Stimulated activated CD8-positive, alpha-beta memory T cell treated with anti-CD3 and anti-CD28 coated beads, Interleukin-7, amount 100 ng/mL, for 1 hour (primary cell): ENCODE measurements at places on chromosomes 1 and 21.

DNA sequence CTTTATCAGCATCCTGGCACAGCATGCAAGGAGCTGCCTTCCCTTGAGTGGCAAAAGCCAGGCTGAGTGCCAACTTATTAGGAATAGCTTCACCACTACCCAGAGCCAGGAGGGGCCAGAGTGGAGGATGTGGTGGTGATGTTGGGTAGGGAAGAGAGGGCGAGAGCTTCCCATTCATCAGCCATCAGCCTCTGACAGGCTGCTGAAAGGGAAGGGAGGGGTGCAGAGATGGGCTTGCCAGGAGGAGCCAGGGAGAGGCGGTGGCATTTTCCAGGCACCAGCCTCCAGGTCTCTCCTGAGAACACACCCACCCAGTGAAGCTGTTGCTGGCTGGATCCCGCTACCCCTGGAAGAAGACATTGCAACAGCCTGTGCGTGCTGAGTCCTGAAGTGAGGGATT is 168.5 kb downstream of the ACTL8 start:
- no peak for DNase-seq

- DNase-seq, result no peak
Observed at GRCh38 chr1:35702508-35702907, 16.2 kb downstream of the C1orf216 start.

GRCh38 chr1:21687081-21687529 is 17.9 kb upstream of the RAP1GAP start:
- no peak for DNase-seq

DNA sequence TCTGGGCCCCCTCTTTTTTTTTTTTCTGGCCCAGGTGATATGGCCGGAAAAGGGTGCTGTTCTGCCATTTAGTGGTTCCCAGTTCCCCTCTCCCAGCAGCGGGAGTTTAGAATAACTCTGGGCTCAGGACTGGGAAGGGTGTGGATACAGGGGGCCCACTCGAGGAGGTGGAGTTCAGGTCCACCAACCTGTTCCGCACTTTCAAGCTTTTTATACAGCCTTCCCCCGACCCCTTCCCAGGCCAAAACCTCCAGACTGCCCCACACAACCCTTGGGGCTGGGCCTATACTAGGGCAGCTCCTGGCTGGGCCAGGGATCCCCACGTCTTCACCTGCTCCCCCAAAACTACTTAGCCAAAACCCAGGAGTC is 402 bp downstream of the PLEKHG5 start:
- no peak for DNase-seq

DNA sequence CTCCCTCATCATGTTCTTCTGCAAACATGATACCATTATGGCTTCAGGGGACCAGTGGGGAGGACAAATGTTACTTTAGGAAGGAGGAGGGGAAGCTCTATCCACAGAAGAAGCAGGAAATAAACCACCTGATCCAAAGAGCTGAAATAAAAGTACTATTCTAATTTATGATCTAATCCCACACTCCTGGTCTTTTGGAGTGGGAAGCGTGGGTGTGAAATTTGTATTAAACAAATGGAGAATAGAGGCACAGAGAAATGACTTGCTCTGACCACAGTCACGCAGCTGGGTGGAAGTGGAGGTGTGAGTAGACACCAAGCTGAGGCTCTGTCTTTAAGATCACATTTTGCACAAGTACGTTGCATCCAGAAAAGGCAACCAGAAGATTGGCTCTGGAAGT is 14.5 kb upstream of the STUM start:
- DNase-seq, result no peak

- no peak for DNase-seq
Observed at GRCh38 chr1:171122893-171123292, 32.2 kb downstream of the FMO3 start.

DNA sequence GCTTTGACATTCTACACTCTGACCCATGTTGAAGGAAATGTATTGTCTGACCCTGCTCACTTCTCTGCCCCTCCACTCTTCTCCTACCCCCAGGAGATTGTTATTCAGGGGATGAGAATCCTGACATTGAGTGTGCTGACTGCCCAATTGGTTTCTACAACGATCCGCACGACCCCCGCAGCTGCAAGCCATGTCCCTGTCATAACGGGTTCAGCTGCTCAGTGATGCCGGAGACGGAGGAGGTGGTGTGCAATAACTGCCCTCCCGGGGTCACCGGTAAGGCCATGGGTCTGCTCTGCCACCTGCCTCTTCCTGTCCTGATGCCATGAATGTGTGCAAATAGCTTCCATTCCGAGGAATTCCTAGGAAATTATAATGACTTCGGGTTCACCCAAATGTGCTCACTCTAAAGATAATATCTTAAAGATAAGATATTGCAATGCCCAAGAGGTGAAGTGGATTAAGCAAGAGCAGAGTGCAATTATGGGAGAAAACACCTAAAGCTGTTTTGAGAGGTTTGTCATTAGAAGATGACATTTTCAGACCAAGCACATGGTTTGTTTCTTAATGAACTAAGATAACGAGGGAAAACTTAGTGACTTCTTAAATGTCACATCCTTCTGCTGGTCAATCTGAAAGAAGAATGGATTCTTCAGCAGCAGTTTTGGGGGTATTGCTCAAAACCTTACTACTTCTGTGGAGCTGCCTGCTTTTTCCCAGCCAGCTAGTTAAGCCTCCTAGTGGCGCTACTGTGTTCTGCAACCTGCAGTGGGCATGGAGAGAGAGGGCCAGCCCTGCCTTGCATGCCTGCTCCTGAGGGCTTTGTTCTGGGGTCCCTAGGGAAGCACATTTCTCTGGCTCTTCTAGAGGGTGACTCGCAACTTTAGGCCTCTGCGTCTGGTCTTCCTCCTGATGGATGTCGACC is 41.6 kb downstream of the LAMC2 start:
- no peak for DNase-seq

DNA sequence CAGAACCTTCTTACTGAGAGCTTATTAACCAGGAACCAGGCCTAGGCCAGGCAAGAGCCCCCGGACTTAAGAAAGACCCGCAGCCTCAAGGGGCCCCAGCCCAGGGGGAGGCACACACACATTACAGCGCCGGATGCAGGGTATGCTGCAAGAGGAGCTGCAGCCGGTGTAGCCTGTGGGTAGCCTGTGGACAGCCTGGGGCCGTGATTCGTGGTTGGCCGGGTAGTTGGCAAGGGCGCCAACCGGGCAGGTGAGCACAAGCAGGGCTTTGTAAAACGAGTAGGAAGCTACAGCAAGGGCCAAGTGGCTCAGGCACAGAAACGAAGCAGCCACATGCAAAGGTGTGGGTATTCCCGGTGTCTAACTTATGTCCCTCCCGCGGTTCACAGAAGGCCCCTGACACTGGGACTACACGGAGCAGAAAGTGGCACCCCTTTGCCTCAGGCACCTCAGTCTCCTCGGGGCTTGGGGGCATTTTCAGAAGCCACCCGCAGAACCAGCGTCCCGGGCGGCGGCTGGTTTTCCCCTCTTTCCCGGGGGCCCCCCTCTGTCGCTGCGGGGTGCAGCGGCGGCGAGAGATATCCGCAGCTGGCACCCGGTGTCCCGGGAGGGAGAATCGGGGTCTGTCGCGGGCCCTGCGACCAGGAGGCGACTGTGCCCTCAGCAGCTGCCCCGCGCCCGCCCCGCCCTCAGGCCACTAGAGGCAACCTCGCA is 40.8 kb downstream of the KIAA1614 start:
- DNase-seq, result no peak

- no peak for DNase-seq
Observed at GRCh38 chr1:33762109-33762830, 101.6 kb upstream of the HMGB4 start.

DNA sequence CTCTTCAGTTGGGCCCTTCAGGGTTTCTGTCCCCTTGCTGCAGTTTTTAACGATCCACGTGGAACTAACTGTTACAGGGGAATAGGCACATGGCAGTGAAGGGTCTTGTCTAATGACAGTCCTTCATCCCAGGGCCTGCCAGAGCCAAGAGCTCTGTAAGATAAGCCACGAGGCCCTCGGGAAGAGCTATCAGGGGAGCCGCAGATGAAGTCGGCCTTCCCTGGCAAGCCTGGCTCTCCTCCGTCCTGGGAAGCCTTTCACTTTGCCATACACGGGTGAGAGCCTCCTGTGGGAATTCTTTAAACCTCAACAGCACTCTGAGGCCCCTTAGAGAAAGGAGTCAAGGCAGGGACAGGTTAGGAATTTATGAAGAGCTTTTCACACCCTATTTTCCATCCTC is 29.0 kb downstream of the ACP6 start:
- DNase-seq, result no peak

DNA sequence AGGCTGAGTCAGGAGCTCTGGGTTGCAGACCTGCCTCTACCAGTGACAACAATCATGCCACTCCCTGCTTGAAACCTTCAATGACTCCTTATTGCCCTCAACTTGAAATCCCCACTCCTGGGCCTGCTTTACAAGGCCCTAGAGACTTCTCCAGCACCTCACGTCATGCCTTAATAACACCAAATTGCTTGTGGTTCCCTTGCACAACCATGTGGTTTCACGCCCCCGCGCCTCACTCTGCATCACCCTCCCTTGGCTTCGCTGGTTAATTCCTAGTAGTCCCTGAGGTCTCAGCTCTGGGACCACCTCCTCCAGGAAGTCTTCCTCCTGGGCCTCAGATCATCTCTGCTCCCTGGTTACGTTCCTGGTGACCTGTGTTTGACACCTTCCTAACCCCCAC is 33.0 kb downstream of the EPHA2 start:
- peak; percentile 18 for DNase-seq

DNA sequence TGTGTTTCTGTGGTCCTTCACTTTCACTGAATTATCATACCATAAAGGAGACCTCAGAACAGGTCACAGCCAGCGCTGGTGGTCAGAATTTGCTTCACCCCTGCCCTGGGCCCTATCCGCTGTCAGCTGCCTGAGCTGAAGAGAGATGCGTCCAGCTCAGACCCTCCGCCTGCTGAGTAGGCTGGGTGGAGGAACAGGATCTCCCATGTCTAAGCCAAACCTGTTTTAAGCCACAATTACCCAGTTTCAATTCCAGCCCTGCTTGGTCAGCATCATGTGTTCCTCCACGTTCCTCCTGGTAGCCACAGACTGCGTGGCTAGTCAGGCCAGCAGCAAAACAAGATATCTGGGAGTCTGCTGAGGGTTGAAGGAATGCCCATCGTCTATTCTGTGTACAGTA is 13.5 kb upstream of the BGLAP start:
- DNase-seq, result no peak

- DNase-seq, result no peak
Observed at GRCh38 chr1:69455718-69456117, 112.0 kb upstream of the LRRC7 start.

GRCh38 chr1:245179706-245180105 is 24.9 kb downstream of the KIF26B start:
- DNase-seq, result no peak

DNA sequence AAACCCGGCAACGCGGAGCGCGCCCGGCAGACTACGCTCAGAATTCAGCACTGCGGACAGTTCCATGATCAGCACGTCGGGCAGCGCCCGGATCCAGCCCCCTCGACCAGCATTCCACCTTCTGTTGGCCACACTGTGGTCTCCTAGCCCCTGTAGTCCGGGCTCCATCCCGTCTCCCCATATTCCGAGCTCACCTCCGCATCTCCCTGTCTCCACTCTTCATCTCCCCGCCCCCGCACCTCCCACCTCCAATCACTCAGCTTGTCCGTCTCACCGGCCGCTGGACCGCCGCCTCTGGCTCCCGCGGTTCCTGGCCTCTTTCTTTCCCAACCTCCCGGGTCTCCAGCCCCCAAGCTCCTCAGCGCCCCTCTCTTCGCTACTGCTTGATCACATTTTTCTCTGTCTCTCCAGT is 500 bp downstream of the EPHA10 start:
- DNase-seq, result no peak

GRCh38 chr1:155940993-155941844 is at the start of gene RXFP4:
Gene RXFP4 (plus strand): TSS chr1:155941638. CDS start chr1:155941710, 72 bp downstream.
- no peak for DNase-seq

DNA sequence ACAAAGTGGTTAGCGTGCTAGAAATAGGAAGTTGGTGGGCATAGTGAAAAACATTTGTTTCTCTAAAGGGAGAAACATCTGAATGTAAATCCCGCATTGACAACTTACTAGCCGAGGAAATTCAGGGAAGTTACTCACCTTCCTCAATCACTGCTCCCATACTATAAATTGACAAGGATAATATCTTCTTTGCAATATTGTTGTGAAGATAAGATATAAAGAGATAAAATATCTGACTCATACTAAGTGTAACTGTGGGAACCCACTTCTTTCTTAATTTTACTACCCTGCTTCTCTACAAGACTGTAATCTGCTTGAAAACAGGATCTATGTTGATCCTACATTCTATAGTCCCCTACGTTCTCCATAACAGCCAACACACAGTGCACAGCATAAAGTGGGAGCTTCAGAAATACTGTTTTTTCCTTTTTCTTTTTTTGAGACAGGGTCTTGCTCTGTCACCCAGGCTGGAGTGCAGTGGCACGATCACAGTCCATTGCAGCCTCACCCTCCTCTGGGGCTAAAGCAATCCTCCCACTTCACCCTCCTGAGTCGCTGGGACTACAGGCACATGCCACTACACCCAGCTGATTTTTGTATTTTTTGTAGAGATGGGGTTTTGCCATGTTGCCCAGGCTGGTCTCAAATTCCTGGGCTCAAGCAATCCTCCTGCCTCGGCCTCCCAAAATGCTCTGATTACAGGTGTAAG is 57.4 kb upstream of the C1orf21 start:
- DNase-seq, result no peak

DNA sequence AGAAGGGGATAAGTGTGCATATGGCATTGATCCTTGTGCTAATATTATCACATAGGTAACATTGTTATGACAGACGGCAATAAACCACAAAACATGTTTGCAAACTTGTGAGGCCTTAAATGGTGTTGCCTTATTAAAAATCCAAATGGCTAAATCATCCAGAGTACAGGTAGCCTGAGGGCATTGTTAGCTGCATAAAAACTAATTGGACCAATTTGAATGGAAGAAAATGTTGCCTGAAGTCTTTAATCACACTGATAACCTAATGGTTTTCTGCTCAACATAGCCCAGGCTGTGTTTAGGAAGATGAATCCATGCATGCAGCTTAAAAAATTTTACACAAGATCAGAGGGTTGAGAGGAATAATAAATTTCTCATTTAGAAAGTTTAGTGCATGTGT is 19.4 kb upstream of the LRRC53 start:
- no peak for DNase-seq

DNA sequence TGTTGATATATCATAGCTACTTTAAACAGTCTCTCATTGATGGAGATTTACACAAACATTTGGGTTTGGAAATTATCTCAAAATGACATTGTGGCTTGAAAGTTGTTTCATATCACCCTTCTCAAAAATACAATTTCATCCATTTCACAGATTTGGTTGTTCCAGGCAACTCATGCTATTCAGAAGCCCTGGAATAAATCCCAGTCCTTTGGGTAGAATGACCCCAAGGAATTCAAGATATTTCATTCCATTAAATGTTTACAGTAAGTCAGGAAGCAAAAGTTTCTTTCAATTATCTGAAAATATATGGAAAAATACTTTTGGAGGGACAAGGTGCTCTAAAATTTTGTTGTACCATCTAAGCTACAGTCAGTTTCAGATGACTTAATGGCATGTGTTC is 27.1 kb downstream of the MPZL1 start:
- no peak for DNase-seq

GRCh38 chr1:174797398-174797797 is 202.3 kb upstream of the CACYBP start:
- no peak for DNase-seq

GRCh38 chr1:207868251-207868773 is 42.6 kb downstream of the CD34 start:
- no peak for DNase-seq

GRCh38 chr1:30726773-30727684 is 3.6 kb upstream of the MATN1 start:
- DNase-seq, result no peak
